ENCODE measurements at places on chromosomes 7 and 10. TPM values are rescaled to one million over a fixed set of nuclear protein-coding genes. Genes with fewer than 3 reads are reported as not detected.

GRCh38 chr7:76133164-76133775 is 68.4 kb upstream of the SRRM3 start:
- H3K27me3 ChIP-seq = peaks cover 24% of the 10 kb centered on the region
- H3K27ac ChIP-seq = no peak overlapping the region
- H3K4me3 ChIP-seq = no peak overlapping the region
- DNase-seq = no peak
- H3K36me3 ChIP-seq = no peaks in the 10 kb centered on the region
- H3K4me1 ChIP-seq = no peaks in the 10 kb centered on the region

GRCh38 chr10:71088054-71088453 is 124.3 kb upstream of the UNC5B start:
- H3K27me3 ChIP-seq = peaks cover 9% of the 10 kb centered on the region
- no peak overlapping the region for H3K4me3 ChIP-seq
- no peak overlapping the region for H3K27ac ChIP-seq
- H3K4me1 ChIP-seq = no peaks in the 10 kb centered on the region
- DNase-seq = no peak
- no peaks in the 10 kb centered on the region for H3K36me3 ChIP-seq

DNA sequence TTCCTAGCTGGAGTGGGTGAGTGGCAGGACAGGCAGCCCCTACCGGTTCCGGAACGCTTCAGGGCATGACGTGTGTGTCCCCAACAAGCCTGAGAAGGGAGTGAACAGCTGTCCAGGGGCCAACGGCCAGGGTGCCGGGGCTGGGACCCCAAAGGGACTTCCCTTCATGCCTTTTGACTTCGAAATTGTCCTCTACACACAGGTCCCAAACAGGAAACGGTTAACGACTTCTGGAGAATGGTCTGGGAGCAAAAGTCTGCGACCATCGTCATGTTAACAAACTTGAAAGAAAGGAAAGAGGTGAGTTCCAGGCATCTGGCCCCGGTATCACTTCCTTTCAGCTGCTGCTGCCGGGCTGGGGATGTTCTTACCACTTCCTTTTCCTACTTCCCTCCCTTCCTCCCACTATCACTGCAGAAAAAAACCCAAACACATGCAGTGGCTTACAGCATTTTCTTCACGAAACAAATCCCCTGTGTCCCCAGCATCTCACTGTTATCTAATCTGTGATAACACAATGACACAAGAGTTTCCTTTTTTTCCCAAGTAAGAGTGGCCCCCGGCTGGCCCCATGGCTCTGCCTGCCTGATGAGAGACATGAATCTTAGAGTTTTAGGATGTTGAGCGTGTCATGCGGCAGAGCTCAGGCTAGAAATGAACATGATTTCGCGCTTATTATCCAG is 63.2 kb downstream of the MKI67 start:
- no peaks in the 10 kb centered on the region for H3K36me3 ChIP-seq
- H3K4me1 ChIP-seq = peaks cover 6% of the 10 kb centered on the region
- DNase-seq = no peak
- H3K27ac ChIP-seq = no peak overlapping the region

Gene TRIM50
- total RNA-seq = not detected

Gene AMZ1
- 0.54 TPM for total RNA-seq
